Activated CD8-positive, alpha-beta memory T cell treated with anti-CD3 and anti-CD28 coated beads for 48 hours (primary cell): ENCODE measurements at places on chromosomes 13 and 19.

GRCh38 chr19:33197591-33198000, 3.5 kb downstream of the LRP3 start:
- no peak for DNase-seq

- no peak for DNase-seq
These were observed 497 bp downstream of the CEBPA start for GRCh38 chr19:33301900-33302174.

- no peak for DNase-seq
These were observed 11.0 kb downstream of the CYTH2 start for GRCh38 chr19:48480183-48480557.

- DNase-seq = no peak
These were observed 379.2 kb upstream of the MIR17HG start for GRCh38 chr13:90968166-90968904.

DNA sequence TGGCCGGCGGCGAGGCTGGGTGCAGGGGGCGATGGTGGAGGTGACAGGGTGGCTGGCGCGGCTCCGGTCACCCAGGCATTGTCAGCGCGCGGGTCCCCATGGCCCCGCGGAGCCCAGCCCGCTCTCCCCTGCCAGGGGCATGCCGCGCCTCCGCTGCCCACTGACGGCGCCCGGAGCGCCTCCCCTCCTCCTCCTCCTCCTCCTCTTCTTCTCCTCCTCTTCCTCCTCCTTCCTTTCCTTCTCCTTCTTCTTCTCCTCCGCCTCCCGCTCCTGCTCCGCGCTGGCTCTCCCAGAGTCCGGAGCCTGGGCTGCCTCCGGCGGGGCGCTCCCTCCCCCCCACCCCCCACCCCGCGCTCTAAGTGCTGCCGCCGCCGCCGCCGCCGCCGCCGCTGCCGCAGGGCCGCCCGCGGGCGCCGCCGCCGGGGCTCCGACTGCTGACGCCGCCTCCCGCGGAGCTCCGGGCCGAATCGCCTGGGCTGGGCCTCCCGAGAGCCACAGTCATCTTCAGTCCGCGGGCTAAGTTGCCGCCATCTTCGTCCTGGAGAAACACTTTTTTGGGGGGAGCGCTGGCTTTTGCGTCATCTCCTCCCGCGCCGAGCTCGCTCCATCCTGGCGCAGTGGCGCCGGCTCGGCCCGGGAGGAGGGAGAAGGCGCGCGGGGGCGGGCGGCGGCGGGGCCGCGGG, 348.3 kb downstream of the LIG4 start:
- no peak for DNase-seq

DNA sequence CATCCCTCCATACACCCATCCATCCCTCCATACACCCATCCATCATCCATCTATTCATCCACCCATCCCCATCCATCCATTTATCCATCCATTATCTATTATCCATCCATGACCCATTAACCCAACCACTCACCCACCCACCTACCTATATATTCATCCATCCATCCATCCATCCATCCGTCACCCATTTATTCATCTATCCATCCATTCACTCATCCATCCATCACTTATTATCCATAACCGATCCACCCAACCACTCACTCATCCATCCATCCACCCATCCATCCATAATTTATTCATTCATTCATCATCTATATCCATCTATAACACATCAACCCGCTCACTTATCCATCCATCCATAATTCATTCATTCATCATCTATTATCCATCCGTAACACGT, 28.7 kb upstream of the PTPRS start:
- DNase-seq = no peak

GRCh38 chr13:112880221-112880641, 88.8 kb upstream of the MCF2L start:
- DNase-seq = no peak
